ENCODE measurements at places on chromosomes 13 and 19.
A peak's percentile ranks its signal among the peaks of the same experiment; 100 is the strongest.

DNA sequence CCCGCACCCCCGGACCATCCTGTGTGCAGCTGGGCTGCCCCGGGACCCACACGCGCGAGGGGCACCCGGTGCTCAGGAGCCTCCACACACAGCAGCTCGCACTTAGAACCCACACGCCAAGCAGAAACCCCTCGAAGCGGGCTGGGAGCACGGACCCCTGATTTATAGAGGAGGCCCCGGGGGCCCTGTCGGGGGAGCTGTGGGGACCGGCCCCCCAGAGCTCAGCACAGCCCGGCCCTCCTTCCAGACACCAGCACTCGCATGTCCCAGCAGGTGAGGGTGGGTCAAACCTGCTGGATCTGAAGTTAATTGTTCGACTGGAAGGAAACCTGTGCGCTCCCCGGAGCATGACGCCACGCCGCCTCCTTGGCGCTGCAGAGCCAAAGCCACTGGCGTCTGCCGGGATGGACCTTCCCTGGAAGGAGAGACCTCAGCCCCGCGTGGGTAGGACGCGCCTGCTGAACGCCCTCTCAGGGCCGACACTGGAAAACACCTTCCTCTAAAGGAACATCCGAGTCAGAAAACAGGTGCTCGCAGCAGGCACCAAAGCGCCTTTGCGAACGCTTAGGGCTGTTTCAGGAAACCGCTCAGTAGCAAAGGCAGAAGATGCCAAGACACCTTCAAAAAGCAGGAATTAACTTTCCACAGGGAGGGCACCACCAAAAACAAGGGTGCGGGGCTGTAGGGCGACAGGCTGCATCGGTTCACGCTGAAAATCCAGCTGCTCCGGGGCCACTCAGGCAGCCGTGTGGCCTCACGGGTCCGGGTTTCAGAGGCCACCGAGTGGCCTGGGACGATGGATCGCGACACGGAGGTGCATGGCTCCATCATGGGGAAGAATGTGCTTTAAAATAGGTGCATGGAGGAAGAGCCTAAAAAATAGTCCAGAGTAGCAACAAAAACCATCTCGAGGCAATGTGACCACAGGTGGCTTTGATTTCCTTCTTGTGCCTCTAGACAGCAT lies 37.8 kb upstream of the GRTP1 start:
- DNase-seq, result no peak

- no peak for DNase-seq
These were observed 3.2 kb upstream of the ERVV-2 start for GRCh38 chr19:53041366-53041765.

DNA sequence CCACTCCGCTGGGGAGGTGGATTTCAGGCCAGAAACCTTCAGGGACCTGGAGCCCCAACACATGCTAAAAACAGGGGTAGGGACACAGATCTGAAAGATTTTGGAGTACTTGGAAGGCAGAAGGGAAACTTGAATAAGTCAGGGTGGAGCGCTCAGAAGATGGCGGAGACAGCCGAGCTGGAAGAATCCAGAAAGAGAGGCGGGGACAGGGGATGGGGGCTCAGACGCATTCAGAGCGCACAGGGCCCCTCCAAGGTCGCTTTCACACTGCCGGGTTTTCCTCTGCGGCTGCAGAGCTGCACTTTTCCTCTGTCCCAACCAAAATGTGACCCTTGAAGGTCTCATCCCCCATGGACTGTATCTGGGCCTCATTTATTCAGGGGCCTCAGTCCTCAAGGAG lies 56.9 kb downstream of the ERICH4 start:
- DNase-seq, result no peak

DNA sequence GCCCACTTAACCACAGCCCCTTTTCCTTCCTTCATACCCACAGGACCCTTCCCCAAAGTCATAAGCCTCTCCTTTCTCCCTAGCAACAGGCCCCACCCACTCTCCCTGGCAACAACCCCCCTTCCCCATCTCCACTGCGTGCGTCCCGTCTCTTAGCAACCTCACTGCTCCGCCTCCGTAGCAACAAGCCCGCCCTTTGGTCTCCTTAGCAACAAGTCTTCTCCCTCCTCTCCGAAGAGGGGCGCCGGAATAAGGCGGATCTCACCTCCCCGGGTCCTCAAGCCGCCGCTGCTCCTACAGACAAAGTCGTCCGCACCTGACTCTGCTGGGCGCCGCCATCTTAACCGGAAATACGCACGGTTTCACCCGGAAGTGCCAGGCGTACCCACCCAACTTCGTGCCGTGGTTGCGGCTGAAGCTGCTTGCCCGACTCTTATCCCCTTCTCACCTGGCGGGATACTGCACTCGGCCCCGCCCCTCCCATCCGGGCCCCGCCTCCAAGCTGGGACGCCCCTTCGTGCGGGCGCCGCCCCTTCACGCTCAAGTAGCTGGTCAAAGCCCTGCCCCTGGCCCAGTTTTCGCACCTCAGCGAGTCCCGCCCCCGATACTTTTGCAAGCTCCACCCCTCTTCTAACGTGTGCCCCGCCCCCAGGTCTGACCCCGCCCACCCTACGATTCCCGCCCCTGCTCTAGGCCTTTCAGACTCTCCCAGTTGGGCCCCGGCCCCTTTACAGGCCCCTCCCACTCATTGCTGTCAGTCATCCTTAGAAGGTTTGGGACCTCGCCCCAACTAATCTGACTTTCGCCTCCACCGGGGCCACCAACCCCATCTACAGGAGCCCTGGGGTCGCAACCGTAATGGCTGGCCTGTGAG lies at the start of gene HSPBP1:
TSS of gene HSPBP1 (minus strand) at position 341 of the 874 bp plus-strand sequence. CDS start 502 bp downstream, outside the sequence.
- DNase-seq, result peak; percentile 94

- no peak for DNase-seq
These were observed 835.0 kb upstream of the PCDH20 start for GRCh38 chr13:62250501-62251201.

DNA sequence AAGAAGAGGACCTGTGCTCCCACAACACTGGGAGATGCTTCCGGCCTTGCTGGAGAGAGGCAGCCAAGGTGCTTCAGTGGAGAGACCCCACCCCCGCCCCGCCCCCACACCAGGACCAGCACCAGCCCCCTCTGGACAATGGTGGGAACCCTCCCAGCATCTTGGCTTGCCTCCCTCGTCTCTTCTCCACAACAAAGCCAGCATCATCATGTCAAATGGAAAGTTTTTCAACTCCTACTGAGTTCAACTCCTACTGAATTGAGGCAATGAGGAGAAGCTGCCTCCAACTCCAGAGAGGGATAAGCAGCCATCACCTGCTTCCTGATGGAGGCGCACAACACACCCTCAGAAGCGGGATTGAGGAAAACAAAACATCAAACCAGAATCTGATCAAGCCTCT lies 12.8 kb downstream of the DEDD2 start:
- no peak for DNase-seq

GRCh38 chr13:91297503-91297902 lies 50.0 kb upstream of the MIR17HG start:
- DNase-seq, result no peak

GRCh38 chr13:20775961-20776360 lies 2.2 kb upstream of the EEF1AKMT1 start:
- DNase-seq, result no peak

DNA sequence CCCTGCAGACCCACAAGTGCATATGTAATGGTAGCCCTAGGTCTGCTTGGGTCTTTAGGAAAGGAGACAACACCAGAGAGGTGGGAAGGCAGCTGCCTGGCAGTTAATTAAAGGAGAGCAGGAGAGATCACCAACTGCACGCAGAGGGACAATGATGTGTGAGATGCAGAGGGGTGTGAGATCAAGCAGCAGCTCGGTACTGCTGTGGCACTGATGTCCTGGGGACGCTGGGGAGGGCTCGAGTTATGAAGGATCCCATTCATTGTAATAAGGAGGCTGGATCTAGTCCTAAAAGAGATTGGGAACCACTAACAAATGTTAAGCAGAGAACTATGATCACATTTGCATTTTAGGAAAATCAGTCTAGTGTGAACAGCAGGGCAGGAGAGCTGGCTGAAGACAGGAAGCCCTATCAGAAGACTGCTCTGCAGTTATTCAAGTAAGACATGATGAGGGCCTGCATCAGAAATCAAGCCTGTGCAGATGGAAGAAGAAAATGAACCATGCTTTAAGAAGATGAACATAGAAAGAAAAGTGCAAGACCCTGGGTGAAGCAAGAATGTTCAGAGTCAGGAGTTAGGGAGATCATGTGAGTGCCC lies 80.4 kb downstream of the DLEU7 start:
- DNase-seq, result no peak

DNA sequence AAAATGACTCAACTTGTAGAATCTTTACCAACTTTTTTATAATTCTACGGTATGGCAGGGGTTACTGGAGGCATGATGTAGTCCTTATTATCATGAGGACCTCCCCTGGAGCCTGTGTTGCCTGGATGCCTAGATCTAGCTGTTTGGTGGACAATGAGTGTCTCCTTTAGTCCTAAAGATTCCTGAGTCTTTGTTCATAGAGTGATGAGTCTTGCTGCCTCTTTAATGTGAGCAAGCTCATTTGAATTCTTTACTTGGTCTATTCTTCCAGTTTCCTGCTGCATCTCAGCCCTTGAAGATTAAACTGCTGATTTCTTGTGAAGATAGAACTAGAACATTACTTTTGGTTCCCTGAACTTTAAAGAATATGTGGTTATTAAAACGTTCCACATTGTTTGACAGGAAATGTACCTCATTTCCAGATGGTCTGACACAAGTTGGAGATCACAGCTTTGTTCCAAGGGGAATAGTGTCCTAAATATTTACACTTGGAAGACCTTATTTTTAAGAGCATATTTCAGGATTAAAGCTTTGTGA lies 51.9 kb downstream of the SLAIN1 start:
- DNase-seq, result no peak

DNA sequence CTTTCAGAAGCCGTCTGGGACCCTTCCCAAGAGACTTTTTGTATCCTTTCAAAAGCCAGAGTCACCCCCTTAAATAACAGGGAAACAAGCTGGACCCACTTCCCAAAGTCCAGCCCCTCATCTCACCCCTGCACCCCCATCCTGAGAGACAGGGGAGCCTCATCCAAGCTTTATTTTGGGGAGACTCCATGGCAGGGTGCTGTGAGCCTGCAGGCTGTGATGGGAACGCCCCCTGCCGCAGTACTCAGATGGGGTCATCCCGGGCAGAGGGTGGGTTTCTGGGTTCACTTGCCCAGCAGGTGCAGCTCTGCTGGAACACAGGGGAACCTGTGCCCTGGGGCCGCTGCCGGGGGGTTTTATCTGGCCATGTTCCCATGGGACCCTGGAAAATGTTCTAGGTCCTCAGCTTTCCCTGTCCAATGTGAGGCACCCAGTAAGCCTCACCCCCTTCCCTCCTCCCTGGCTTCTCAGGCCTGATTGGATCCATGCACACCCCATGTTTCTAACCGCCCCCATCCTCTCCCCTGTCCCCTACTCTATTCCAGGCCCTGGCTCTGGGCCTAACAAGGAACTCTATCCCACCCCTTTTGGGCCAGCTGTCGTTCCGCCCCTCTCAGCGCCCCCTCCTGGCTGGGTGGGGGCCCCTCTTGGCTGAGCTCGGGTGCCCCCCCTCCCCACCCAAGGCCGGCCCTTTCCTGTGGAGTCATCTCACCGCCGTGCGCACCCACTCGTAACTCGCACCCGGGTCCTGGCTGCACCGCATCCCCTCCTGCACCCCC lies 1.0 kb downstream of the HIF3A start:
- DNase-seq, result no peak

DNA sequence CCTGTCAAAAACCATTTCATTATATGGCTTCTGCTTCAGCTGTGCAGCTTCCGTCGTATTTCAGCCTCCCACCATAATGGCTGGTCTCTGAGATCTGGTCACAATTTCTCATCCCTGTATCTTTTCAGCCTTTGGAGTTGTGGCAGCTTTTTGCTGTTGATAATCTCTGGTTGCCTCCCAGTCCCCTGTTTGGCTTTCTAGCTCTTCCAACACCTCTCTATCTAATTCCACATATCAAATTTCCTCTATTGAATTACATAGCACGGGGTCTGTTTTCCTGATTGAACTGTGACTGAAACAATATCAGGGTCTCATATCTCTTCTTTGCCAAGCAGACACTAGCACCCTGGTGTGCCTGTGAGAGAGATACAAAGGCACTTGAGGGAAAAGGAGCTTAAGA lies 222.1 kb upstream of the OBI1 start:
- no peak for DNase-seq

DNA sequence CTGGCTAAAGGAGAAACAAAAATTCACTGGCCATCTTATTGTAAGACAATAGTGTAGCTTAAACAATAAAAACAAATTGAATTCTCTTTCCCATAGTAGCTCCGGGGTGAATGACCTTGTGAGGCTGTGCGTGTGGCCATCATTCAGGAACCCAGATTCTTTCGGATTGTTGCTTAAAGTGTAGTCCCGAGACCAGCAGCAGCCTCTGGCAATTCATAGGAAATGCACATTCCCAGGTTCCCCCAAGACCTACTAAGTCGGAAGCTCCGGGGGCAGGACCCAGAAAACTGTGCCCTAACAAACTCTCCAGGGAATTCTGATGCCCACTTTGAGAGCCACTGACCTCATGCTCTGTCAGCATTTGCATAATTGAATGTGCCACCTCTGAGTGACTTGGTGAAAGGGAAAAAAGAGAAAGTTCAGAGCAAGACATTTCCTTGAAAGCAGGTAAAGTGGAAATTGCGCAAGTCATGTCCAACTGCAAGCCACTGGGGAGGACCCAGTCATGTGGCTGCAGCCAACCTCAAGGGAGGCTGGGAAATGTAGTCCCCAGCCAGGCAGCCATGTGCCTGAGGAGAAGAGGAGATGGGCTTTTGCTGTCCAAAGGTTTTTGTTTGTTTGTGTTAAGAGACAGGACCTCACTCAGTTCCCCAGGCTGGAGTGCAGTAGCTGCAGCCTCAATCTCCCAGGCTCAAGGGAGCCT lies 50.7 kb upstream of the PNMA8B start:
- DNase-seq, result no peak

GRCh38 chr13:23628250-23628649 lies 58.0 kb downstream of the TNFRSF19 start:
- DNase-seq, result no peak

- no peak for DNase-seq
These were observed 706.5 kb upstream of the MIR17HG start for GRCh38 chr13:90640976-90641375.

DNA sequence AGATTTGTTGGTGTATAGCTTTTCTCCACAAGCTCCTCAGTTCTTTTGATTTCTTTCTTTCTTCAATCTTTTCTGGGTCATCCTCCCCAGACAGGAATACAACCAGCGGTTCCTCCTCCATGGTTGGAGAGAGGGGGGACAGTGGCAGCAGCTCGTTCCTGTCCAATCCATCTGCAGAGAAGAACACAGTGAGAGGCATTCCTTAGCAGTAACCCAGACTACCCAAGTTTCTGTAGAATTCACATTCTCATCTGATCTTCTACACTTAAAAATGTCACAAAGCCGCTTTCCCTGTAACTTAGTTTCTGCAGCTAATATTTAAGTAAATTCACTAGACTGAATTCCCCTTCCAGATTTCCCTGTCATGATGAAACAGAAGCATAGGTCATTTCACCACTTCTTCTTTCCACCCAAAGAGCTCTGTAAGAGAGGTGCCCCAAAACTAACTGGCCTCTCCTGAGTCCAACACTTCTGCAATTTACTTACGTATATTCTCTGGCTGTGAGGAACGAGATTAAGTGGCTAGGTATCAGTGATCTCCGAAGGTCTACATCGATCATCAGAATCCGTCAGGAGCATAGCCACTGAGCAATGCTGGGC lies 171.9 kb downstream of the TBC1D4 start:
- DNase-seq, result no peak

GRCh38 chr13:36297366-36298338 lies at the start of gene CCDC169:
Gene CCDC169 (minus strand): TSS chr13:36297814. CDS start chr13:36297719, 95 bp downstream.
- peak; percentile 42 for DNase-seq

- no peak for DNase-seq
These were observed 645.4 kb upstream of the MIR17HG start for GRCh38 chr13:90702050-90702449.
